Astrocyte (in vitro differentiated cells and primary cell): ENCODE measurements at places on chromosomes 3 and 15. TPM values are rescaled to one million over a fixed set of nuclear protein-coding genes. Genes with fewer than 3 reads are reported as not detected.

The STAB1 gene
- total RNA-seq = 0.39 TPM in 1 of 2 replicates, not detected in the other

The RAD51 gene
- 3.6 and 5.6 TPM in 2 replicates for total RNA-seq

The PTH1R gene
- total RNA-seq = 4.4 and 5.2 TPM in 2 replicates

The TMEM108 gene
- 5.6 and 5.9 TPM in 2 replicates for total RNA-seq

DNA sequence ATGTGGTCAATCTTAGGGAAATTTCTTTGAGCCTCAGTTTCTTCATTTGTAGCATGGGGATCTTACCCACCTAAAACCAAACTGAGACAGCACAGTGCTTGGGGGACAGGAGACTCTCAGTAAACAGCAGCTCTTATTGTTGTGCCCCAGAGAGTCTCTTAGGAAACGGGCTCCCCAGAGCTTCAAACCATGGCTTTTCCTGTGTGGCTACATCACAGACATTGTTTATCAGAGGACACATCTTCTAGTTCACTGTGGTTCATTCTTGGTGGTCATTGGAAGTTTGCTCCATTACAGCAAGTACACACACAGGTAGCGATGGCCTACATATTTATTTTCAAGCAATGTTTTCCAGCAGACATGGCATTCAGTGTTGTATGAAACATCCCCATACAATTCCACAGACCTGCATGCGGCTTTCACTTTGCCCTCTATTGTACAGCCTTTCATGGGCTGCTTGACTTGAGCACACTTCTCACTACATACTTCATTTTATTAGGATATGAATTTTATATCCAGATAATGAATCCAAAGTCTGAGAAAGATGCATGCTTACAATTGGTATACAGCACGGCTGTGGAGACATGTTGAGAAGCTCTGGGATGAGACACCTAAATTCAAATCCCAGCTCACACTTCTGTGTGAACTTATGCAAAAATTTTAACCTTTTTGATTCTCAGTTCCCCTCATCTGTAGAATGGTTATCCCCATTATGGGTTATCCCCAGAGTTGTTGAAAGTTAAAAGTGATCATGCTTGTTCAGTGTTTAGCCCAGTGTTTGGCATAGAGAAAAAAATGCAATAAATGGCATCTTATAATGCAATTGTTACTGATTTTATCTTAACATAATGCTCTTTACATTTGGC, 84.8 kb upstream of the ICE2 start:
- no peak for DNase-seq
- no peak overlapping the region for H3K4me3 ChIP-seq
- no peak overlapping the region for H3K27ac ChIP-seq
- H3K4me1 ChIP-seq = no peaks in the 10 kb centered on the region
- H3K27me3 ChIP-seq = no peaks in the 10 kb centered on the region

DNA sequence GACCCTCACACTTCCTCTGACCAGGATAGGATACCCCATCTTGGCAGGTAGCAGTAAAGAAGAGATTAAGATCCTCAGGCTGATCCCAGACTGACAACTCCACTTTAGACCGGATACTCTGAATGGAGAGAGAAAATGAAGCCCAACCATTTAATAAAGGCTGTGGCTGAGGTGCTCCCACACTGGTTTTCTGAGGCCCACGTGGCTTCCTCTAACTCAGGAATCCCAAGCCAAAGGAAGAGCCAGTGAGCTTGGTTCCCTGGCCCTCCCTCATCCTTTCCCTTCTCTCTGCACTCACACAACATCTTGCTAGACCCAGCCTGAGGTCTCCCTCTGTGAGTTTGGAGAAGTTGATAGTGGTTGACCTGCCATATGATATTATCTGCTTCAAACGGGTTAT, 78.1 kb downstream of the ITGB5 start:
- no peaks in the 10 kb centered on the region for H3K27me3 ChIP-seq
- H3K4me1 ChIP-seq = peaks cover 42% of the 10 kb centered on the region
- H3K27ac ChIP-seq = no peak overlapping the region
- H3K36me3 ChIP-seq = peaks cover 4% of the 10 kb centered on the region

- H3K27me3 ChIP-seq = no peaks in the 10 kb centered on the region
- peak overlapping the region; percentile 87 for H3K27ac ChIP-seq
- H3K4me3 ChIP-seq = peak overlapping the region; percentile 47
- peak; percentile 71 for DNase-seq
- H3K4me1 ChIP-seq = peaks cover 8% of the 10 kb centered on the region
Measured at GRCh38 chr3:29324180-29324651, 43.3 kb downstream of the RBMS3 start.

GRCh38 chr3:130918328-130918727, 24.4 kb downstream of the ATP2C1 start:
- H3K27ac ChIP-seq = no peak overlapping the region
- H3K4me1 ChIP-seq = peaks cover 3% of the 10 kb centered on the region
- H3K27me3 ChIP-seq = no peaks in the 10 kb centered on the region
- no peaks in the 10 kb centered on the region for H3K36me3 ChIP-seq

- DNase-seq = no peak
- H3K36me3 ChIP-seq = no peaks in the 10 kb centered on the region
- H3K4me1 ChIP-seq = no peaks in the 10 kb centered on the region
- H3K27ac ChIP-seq = no peak overlapping the region
Measured at GRCh38 chr3:24278543-24278942, 216.1 kb downstream of the THRB start.

DNA sequence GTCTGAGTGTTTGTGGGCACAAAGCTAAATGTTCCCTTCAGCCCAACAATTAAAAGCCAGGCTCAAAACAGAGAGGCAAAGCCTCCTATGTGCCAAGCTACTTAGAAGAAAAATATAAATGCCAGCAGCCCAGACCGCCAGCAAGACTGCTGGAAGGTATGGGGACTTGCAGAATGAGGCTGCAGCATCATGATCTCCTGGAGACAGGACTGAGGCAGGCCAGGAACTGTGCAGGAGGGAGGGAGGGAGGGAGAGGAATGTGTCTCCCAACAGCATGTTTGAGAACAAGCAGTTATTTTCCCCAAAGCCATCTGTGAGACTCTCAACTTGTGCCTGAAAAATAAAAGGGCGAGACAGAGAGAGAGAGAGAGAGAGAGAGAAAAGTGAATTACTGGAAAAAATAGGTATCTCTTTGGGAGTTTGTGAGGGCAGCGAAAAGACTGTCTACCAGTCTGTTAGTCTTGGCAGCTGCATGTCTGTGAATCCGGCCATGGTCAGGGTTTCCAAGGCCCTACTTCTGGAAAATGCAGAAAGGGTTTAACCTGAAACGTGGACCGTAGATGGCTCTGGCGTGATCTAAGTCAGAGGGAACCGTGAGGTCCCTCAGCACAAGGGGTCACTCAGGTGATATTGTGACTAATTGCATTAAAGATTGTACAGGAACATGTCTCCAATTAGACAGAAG, 139.7 kb upstream of the COL8A1 start:
- no peaks in the 10 kb centered on the region for H3K27me3 ChIP-seq
- no peak for DNase-seq
- no peaks in the 10 kb centered on the region for H3K36me3 ChIP-seq
- peaks cover 11% of the 10 kb centered on the region for H3K4me1 ChIP-seq

- H3K36me3 ChIP-seq = no peaks in the 10 kb centered on the region
- no peak for DNase-seq
- no peaks in the 10 kb centered on the region for H3K27me3 ChIP-seq
- no peaks in the 10 kb centered on the region for H3K4me1 ChIP-seq
- H3K4me3 ChIP-seq = no peak overlapping the region
Measured at GRCh38 chr3:59930170-59930569, 880.3 kb upstream of the CFAP20DC start.

DNA sequence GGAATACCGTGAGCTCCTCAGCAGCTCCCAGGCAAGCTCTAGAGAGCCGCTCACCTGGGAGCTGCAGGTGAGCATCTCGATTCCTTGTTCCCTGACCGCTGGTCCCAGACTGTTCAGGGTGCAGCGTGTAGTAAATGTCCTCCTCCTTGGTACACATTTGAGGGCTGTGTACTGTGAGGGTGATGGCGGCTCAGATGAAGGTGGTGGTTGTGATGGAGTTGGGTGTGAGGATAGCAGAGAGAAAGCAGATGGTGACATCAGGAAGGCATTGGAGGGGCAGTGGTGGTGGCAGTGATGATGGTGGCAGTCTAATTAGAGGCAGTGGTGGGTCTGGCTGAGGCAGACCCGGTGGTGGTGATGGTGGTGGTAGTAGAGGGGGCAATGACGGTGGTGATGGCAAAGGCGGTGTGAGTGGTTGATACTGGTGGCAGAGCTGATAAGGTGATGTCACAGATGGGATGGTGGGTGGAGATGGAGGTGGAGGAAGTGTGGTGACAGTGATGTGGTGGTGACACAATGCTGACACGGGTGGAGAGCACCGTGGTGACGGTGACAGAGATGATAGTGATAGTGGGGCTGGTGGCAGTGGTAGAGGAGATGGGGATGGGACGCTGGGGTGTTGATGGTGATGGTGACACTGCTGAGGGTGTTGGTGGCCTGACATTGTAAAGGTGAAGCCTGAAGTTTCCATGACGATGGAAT, at the start of gene DNAJB8:
DNAJB8 (minus strand) TSS at position 51 of the 702 bp plus-strand sequence. CDS start 3,645 bp downstream, outside the sequence.
- H3K27ac ChIP-seq = no peak within 1 kb of the TSS
- no peak within 1 kb of the TSS for H3K4me3 ChIP-seq
- peaks cover 41% of the 10 kb centered on the region for H3K27me3 ChIP-seq
- H3K36me3 ChIP-seq = no peaks in the 10 kb centered on the region
- DNase-seq = no peak

- no peak overlapping the region for H3K27ac ChIP-seq
- DNase-seq = no peak
- H3K4me1 ChIP-seq = no peaks in the 10 kb centered on the region
- no peaks in the 10 kb centered on the region for H3K36me3 ChIP-seq
- no peaks in the 10 kb centered on the region for H3K27me3 ChIP-seq
- no peak overlapping the region for H3K4me3 ChIP-seq
Measured at GRCh38 chr3:11989383-11990038, 14.7 kb upstream of the SYN2 start.

DNA sequence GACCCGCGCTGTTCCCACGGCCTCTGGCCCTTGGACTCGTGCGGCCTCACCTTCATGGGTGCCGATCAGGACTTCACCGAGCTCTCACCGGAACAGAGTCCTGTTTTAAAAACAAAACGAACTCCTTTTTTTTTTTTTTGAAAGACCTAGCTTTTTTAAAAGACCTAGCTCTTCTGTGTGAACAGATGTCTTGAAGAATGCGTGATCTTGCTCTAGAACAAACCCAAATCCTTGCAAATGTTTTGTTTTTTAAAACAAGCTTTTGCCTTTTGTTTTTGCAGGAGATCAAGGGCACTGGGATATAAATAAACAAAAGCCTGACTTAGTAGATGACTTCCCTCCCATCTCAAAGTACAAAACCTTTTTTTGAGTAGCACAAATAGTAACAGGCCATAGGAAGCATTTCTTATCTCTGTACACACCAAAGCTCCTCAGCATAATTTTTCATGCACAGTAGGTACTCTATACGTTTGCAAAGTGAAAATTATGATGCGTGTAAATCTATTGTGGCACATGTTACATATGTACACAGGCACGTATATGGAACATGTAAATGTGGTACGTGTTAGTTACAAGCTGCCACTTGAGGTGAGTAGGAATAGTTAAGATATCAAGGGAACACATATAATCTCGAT, 1.1 kb upstream of the MSL2 start:
- DNase-seq = no peak
- no peaks in the 10 kb centered on the region for H3K27me3 ChIP-seq
- H3K36me3 ChIP-seq = no peaks in the 10 kb centered on the region
- H3K4me3 ChIP-seq = peak overlapping the region; percentile 90
- peak overlapping the region; percentile 98 for H3K27ac ChIP-seq

GRCh38 chr3:45990181-45990580, 5.4 kb downstream of the FYCO1 start:
- no peak overlapping the region for H3K4me3 ChIP-seq
- no peaks in the 10 kb centered on the region for H3K36me3 ChIP-seq
- H3K27me3 ChIP-seq = no peaks in the 10 kb centered on the region
- DNase-seq = no peak
- no peak overlapping the region for H3K27ac ChIP-seq
- peaks cover 57% of the 10 kb centered on the region for H3K4me1 ChIP-seq

DNA sequence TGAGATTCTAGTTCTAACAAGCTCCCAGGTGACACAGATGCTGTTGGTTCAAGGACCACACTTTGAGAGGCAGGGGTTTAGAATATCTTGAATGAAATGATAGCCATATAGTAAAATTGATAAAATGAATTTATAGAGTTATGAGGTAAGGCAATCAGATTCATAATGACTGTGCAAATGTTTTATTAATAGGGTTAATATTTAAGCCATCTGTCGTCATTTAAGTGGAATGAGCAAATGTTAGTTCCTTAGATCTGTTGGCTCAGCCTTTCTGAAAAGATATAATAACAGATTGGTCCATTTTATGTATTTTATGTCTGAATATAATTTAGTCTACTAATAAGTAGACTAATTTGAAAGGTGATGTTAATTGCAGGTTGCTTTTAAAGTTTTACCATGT, 12.9 kb downstream of the REC114 start:
- no peak overlapping the region for H3K4me3 ChIP-seq
- DNase-seq = no peak
- H3K4me1 ChIP-seq = no peaks in the 10 kb centered on the region
- H3K36me3 ChIP-seq = no peaks in the 10 kb centered on the region

GRCh38 chr3:177516158-177517011, 319.1 kb upstream of the TBL1XR1 start:
- DNase-seq = peak; percentile 99
- H3K4me1 ChIP-seq = peaks cover 15% of the 10 kb centered on the region
- H3K27ac ChIP-seq = peak overlapping the region; percentile 49
- H3K4me3 ChIP-seq = no peak overlapping the region
- H3K27me3 ChIP-seq = no peaks in the 10 kb centered on the region
- H3K36me3 ChIP-seq = no peaks in the 10 kb centered on the region

DNA sequence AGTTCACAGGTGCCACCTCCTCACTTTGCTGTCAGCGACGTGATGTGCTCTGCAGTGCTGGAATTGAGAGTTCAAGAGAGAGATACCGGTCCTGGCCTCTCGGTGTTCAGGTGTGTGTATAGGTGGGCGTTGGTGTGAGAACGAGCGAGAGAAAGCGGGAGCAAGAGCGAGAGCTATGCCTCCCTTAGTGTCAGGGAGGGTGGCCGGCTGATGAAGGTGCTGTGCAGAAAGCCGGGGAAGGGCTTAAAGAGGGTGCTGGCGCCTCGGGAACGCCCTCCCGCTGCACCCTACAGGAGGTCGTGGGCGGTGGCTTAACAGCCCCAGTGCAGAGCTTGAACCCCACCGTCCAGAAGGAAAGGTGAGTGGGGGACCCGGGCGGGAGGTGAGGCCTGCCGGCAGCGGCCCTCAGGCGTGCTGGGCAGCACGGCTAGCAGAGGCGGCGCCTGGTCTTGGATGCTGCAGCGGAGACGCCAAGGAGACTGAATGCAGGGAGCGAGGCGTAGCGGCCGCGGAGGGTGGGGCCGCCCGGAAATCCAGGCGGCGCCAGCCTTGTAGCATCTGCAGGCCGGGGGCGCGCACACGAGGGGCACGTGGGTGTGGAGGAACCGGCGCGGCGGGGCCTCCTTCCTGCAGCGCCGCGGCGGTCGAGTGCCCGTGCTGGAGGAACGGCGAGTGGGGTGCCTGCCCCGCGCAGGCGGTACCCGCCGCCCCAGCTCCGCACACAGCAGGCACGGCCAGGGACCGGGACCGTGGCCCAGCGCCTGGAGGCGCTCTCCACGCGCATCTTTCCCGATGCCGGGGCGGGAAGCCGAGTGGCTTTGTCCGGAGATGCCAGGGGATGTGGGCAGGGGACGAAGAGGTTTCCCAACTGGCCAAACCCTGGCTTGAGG, 246.8 kb upstream of the TOPAZ1 start:
- H3K4me1 ChIP-seq = peaks cover 37% of the 10 kb centered on the region
- peak overlapping the region; percentile 41 for H3K4me3 ChIP-seq
- H3K36me3 ChIP-seq = no peaks in the 10 kb centered on the region
- no peak for DNase-seq
